ENCODE measurements at places on chromosomes 7 and 10.

GRCh38 chr7:151150388-151150787 is 17.1 kb downstream of the GBX1 start:
- no peak for DNase-seq

DNA sequence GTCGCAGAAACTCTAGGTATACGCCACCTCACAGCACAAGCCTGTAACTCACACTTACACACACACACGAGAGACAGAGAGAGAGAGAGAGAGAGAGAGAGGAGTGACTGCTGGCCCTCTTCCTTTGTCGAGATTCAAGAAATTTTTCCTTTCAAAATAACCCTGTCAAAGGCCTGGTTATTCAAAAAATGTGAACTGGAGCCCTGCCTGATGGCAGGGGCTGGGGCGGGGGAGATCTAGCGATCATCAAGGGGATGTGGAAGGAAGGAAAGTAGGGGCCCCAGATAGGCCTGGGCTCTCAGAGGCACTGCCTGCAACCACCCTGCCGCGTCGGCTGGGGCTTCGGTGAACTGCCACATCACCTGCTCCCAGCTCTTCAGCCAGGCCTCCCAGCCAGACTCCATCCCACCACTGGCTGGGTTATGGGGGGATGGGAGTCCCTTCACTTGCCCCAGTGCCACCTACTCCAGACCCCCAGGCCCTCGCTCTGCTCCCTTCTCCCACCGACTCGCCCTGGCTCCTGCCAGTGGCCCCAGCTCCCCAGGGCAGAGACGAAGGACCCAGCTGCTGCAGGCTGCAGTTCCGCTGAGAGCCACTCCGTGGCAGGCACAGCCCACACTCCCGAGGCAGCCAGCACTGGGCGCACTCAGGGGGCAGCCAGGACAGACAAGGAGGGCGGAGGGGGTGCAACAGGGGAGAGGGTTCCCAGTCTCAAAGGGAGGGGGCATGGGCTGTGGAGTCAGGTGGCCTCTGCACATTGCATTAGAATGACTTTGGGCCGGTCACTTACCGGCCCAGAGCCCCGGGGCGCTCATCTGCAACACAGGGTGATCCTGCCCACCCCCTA is 15.3 kb downstream of the KCNH2 start:
- peak; percentile 24 for DNase-seq

- no peak for DNase-seq
Observed at GRCh38 chr7:153185936-153186335, 426.4 kb downstream of the ACTR3B start.

DNA sequence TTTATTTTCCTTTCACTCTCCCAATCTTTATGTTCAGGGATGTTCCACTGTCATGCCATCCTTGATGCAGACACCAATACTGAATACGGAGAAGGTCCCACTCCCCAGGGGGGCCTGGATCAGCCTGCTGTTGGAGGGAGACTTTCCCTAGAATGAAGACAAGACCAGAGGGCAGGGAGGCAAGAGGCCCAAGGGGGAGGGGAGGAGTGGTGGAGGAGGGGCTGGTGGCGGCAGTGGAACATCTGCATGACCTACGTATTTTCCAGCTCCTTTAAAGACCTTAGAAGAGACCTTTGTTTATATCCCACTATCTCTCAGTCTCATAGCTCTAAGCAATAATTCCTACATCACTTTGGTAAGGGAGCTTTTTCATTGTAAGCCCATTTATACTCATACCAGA is 183.0 kb downstream of the HECW1 start:
- DNase-seq: no peak

DNA sequence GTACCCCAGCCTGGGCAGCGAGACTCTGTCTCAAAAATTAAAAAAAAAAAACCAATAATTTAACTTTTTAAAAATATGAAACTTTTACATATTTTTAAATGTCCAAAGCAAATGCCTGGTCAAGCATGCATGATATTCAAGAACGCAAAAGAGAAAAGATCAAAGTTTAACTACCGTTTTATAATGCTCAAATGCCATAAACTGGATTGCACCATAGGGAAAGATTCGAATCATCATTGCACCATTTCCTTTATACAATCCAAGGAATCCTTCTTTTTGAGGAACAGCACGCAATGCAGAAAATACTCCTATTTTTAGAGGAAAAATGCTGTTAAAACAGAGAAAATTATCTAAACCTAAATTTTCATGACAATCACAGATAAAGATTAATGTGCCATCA is 20.9 kb downstream of the SLC25A16 start:
- no peak for DNase-seq

DNA sequence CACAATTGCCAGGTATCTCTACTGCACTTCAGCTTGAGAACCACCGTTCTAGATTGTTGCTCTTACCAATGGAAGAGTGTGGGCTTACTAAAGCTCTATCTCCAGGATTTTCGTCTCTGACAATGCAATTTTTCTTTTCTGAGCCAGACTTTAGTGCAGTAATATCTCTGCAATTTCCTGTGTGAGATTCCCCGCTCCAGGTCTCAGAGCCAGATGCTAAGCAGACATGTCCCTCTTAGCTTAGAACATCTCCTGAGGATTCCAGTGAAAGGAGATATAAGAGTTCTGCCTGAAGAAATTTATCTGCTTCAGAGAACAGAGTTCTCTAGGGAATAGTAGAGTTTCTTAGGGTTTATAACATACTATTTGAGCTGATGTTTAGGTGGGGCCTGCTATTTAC is 82.0 kb downstream of the SND1 start:
- DNase-seq: no peak

DNA sequence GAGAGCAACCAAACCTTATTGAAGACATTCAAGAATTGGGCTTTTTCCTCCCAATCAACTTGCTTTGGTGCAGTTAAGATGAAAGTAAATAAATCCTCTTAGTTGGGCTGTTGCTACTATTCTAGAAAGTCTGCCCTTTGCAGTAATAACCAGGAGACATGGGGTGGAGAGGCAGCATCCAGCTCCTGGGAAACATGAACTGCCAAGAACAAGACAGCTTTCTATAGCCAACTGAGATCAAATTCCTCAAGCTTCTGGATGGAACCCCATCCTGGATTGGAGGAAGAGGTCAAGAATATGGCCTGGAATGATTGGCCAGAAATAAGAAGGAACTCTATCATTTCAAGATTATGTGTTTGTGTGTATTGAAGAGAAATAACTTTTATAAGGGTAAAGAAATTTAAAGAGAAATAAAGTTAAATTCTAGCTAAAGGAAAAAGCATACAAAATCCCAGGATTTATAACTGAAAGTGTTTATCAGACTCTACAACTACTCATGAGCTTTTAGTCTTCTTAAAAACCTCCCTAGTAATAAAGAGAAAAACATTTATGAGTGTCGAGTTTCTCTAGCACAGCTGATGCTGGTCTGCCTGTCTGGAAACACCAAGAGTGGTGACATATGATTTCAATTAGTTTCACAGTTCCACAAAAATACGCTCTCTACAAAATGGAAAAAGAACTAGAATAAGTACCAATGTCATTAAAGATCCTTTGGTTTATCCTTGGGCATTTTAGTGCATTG is 70.1 kb upstream of the COL1A2 start:
- DNase-seq: no peak

GRCh38 chr7:20343941-20344340 is 13.2 kb downstream of the ITGB8 start:
- DNase-seq: no peak

GRCh38 chr10:31618541-31619291 is 299.7 kb downstream of the ZEB1 start:
- DNase-seq: no peak

- no peak for DNase-seq
Observed at GRCh38 chr7:47932466-47933037, 15.7 kb downstream of the PKD1L1 start.

GRCh38 chr10:94025806-94026205 is 32.1 kb downstream of the PLCE1 start:
- no peak for DNase-seq

GRCh38 chr10:98080494-98080893 is 50.1 kb upstream of the CRTAC1 start:
- DNase-seq: no peak

DNA sequence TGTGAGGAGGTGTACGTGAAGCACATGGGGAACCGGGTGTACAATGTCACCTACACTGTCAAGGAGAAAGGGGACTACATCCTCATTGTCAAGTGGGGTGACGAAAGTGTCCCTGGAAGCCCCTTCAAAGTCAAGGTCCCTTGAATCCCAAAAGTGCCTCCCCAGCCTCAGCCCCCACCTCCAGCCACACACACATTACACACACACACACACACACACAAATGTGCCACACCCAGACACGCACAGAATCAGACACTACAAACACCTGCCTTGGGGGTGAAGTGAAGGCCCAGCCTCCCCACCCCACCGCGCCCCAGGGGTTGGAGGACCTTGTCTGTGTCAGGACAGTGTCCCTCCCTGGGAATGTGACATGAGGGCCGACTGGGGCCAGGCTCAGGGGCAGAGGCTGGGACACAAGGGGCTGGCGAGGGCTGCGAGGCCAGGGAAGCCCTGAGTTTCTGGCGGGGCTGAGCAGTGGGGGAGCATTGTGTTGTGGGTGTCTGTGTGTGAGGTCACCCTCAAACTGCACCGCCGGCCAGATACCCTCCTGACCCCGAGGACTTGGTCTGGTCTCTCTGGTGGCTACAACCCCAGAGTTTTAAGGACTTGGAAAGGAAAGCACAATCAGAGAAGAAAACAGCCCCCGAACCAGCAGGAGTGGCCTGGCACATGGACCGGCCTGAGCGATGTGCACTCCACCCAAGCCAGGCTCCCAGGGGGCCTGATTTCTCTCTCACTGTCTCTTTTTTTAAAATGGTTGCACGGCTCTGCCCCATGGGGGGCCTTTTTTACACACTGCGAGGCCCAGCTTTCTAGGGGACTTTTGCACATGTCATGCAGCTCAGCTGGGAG is 4.0 kb upstream of the ATP6V1F start:
- DNase-seq: no peak

- DNase-seq: peak; percentile 33
Observed at GRCh38 chr7:150356265-150356897, 12.2 kb upstream of the REPIN1 start.

GRCh38 chr10:132785723-132786475 is at the start of gene NKX6-2:
Gene NKX6-2 (minus strand): TSS chr10:132786147. CDS start chr10:132785948, 199 bp downstream.
- no peak for DNase-seq

GRCh38 chr7:142485617-142486226 is 227.9 kb upstream of the PRSS58 start:
- DNase-seq: no peak

GRCh38 chr10:114019226-114019625 is 24.4 kb upstream of the ADRB1 start:
- no peak for DNase-seq

GRCh38 chr7:134480730-134481129 is 21.8 kb upstream of the AKR1B1 start:
- no peak for DNase-seq

DNA sequence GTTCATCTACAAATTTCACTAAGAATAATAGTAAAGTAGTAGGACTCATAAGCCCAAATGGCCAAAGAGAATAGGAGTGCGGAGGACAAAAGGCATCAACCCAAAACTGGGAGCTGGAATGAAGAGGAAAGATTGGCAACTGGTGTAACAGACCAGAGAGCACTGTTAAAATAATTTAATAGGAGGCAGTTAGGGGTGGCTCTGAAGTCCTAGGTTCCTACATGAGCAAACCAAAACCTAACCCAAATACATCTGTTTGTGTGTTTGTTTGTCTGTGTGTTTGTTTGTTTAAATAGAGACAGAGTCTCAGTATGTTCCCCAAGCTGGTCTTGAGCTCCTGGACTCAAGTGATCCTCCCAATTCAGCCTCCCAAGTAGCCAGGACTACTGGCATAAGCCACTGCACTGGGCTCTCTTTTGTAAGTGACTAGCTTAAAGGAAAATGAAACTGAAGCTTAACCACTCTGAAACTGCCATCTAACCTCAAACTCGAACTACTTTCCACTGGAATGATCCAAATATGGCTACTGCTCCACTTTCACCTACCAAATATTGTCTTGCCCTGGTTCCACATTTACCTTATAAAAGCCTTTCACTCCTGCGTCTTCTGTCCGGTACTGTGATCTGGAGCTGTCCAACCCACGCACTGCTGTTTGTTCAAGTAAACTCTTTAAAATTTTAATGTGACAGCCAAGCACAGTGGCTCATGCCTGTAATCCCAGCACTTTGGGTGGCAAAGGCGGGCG is 94.9 kb downstream of the AKR1D1 start:
- no peak for DNase-seq

DNA sequence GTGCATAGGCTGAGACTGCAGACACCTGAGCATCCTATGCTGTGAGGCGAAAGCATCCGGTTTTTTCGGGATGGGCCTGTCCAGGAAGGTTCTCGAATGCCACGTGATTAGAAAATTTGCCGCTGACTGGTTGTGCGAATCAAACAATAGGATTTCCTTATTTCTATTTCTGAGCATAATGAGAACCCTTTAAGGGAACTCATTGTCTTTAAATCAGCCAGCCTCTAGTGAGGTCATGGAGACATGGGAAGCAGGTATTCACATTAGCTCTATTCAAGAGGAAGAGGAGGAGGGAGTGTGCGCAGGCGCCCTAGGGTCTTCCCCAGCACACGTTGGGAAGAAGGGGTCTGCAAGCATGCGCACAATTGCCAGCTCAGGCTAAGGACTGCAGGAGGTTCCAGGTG is 5.6 kb downstream of the GIMAP1 start:
- no peak for DNase-seq

DNA sequence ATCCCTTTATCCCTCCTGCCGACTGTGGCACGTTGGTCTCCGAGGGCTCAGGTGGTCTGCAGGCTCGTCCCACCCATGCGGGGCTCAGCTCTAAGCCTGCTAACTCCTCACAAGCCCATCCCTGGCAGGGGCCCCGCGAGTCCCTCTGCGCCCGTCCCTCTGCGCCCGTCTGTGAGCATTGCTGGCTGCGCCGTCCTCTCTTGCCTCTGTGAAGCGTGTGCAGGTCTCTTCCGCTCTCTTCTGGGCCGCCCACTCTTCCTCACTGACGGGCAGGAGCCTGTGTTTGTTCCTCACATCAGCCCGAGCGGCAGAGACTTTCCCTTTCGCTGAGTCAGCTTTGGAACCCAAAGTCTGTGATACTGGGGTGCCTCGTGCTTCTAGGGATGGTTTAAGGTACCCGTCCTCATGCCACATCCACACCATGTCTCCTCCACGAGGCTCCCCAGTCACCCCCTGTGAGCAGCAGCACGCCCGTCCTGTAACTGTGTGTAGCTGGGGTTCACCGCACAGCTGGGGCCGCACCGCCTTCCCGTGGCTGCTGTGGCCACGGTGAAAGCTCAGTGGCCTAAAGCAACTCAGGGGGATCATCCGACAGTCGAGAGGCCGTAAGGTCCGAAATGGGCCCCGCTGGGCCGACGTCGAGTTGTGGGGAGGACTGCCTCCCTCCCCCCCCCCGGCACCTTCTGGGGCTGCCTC is 35.5 kb downstream of the ADGRA1 start:
- DNase-seq: no peak

DNA sequence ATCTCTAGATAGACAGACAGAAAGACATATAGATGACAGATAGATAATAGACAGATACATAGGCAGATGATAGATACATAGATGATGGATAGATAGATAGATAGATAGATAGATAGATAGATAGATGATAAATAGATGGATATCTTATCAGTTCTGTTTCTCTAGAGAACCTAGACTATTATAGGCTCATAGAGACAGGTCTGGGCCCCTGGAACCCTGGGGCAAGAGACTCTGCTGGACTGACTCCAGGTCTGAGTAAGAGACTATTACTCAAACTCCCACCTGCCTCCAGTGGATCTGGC is 58.3 kb downstream of the FRMPD2 start:
- DNase-seq: no peak

GRCh38 chr10:119654540-119654939 is 3.4 kb downstream of the BAG3 start:
- DNase-seq: no peak
